ENCODE measurements at places on chromosomes 6 and 20.

DNA sequence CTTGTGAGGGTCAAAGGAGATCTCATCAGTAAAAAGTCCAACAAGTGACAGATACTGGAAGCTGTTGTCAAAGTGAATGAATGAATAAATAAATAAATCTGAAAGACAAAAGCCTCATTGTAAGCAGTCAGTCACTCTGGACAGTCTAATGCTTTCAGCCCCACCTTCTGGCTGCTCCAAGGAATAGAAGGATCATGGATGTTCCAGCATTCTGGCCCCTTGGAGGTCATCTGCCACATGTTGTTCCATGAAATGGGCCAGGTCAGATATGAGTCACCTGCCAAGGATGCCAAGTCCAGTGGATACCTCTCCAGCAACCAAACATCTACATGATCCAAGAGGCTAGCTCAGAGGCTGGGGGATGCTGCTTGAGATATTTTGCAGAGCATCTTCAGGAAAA, 185.6 kb downstream of the BMP7 start:
- no peak for DNase-seq

GRCh38 chr20:41631826-41632225, 13.6 kb upstream of the CHD6 start:
- DNase-seq = no peak

GRCh38 chr20:47796971-47797370, 11.7 kb upstream of the SULF2 start:
- no peak for DNase-seq

- DNase-seq = no peak
Observed at GRCh38 chr6:116176596-116176995, 50.7 kb upstream of the COL10A1 start.

DNA sequence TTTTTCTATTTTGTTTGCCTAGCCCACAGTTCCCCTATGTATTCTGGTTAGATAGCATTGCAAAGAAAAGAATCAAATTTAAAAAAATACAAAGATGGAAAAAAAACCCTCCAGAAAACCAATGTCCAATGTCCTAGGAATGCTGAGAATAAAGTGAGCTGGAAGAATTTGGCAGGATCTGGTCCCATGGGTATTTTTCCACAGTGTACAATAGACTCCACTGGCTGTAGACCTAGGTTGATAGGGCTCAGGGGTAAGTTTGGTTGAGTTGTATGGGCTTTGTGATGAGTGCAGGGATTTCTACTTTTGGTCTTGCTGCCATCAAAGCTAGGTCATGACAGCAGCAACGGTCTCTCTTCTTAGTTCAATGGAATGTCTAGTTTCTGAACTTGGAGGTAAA, 41.5 kb downstream of the SLC22A2 start:
- DNase-seq = no peak

GRCh38 chr20:14991023-14991422, 653.6 kb upstream of the FLRT3 start:
- DNase-seq = no peak

DNA sequence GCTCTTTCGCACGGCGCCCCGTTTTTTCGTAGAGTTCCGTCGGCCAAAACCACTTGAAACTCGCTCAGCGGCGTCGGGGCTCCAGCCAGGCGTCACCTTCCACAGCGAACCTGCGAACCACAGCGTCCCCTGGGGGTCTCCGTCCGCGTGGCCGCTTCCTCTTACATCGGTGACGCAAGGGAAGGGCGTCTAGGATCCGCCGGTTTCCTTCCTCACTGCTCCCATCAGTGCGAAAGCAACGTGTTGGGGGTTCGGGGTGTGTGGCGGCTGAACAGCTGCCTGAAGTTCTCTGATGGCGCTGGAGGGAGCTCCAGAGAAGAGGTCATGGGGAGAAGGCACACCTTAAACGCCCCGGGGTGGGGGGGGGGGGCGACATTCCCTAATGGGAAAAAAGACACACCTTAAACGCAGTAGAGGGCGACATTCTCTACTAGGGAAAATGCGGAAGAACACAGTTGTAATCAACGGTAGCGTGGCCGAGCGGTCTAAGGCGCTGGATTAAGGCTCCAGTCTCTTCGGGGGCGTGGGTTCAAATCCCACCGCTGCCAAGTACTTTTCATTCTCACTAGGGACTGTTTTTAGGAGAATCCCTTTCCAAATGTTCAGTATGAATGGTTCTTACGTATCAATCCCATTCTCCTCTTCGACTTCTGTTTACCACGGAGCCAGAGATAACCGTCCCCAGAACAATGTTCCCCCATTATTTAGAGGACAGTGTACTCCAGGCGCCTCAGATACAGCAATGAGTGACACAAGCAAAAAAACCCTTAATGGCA, 16.4 kb downstream of the ZNF311 start:
- peak; percentile 58 for DNase-seq

- no peak for DNase-seq
Observed at GRCh38 chr6:111339294-111339693, 143.7 kb downstream of the REV3L start.

- no peak for DNase-seq
Observed at GRCh38 chr20:46787991-46788762, 78.7 kb downstream of the SLC2A10 start.

GRCh38 chr20:50138120-50138478, 15.4 kb downstream of the PEDS1 start:
- no peak for DNase-seq

GRCh38 chr6:81049425-81050042, 702.9 kb downstream of the TENT5A start:
- no peak for DNase-seq

- DNase-seq = no peak
Observed at GRCh38 chr6:144341831-144342527, 56.8 kb downstream of the UTRN start.

GRCh38 chr20:7608250-7608649, 332.0 kb downstream of the HAO1 start:
- no peak for DNase-seq

DNA sequence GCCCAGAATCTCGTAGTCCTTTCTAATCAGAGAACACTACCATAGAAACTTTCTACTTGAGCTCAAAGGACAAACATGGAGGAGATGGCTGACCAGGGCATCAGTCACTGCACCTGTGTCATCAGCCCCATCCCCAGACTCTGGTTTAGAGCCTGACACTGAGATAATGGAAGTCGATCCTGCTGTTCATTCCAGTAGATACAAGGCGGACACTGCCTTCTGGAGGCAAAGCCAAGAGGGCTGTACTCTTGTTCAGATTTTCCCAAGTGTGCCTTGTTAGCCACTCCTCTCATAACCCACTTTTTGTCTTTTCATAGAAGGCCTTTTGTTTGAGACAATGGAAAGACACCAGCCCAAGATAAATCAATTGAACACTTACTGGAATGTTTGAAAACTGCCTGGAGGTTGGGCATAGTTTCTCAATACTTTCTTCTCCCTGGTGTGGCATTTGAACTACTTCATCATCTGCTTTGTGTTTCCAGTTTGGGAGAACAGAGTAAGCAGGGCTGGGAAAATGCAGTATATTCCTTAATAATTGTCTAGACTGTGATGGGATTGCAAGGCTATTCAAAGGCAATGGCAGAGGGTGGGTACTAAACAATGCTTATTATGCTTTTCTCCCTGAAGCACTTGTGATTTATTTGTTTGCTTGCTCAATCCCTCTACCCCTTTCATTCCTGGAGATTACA, 99.7 kb downstream of the CLIC5 start:
- no peak for DNase-seq

DNA sequence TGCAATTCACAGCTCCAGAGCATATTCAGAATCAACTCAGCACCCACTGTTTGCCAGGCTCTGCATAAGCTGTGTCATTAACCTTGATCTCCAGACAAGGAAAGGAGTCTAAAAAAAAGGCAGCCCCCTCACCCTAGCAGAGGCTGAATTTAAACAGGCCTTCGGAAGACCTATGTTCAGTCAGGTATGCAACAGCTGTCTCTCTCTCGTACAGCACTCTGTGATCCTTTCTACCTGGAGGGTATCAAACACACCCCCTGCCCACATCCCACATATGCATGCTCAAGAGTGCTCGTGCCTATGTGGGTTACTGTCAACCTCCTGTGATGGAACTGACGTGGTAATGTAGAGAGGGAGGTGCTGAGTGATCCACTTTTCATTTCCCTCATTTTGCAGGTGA, 8.5 kb downstream of the PLAGL2 start:
- DNase-seq = no peak

DNA sequence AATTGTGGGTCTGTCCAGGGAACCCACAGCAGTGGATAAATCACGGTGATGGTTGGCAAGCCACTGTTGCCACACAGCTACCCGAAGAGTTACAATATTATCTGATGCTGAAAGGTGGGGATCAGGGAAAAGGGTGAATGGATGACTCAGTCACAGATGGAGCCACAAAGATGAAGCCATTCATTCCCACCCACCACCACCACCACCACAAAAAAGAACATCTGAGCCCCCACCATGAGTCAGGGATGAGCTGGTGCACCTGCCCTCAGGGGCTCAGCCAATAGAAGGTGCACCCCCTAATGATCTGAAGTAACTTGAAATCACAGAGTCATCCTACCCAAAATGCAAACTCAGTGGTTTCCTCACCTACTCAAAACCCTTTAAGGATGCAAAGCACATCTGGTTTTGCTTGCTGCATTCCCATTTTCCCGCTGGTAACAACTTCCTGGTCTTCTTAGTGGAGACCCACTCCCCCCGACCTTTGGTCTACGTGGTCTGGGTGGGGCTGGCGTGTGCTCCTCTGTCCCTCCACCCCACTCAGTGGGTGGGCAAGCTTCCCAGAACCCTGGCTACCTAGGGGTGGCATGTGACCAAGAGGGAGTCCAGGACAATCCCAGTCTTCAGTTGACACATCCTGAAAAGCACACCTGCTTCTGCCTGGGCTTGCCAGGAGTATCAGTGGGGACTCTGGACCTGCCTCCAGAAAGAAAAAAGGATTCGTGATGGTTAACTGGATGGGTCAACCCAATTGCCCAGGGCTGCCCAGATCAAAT, 125.5 kb downstream of the ANKRD60 start:
- no peak for DNase-seq

DNA sequence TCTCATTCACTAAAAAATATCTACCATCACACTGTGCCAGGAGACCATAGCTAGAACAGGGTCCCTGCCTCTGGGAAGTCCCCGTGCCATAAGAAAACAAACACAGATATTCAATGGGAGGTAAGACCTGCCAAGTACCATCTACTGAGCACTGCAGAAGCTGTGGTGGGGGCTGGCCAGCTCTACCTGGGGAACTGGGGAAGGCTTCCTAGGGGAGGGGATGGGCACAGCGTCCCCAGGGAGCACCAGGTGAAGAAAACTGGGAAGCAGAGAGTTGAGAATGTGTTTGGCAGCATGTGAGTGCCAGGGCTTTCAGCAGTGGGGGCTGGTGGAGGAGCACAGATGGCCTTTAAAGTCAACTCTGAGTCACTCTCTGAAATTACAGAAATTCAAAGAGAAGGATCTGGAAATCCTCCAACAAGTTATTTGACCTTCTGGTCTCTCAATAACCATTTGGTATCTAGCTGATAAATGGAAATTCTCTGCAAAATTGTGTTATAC, 85.2 kb downstream of the SHLD1 start:
- no peak for DNase-seq

DNA sequence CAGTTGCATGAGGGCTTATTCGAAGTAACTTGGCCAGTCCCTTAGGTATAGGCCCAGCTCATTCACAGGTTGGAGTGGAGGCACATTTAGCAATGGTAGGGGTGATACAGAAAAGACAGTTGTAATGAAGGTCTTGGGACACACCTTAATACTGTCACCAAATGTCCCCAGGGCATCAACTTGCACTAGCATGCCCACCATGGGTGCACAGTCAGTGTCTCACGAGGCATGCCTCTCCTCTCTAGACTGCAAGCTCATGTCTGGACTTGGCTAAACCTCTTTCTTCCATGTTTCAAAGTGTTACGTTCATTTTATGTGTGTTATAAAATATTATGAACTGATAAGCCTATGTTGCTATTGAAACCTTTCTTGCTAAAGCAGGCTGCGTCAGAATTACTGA, 124.0 kb upstream of the ECI2 start:
- no peak for DNase-seq

DNA sequence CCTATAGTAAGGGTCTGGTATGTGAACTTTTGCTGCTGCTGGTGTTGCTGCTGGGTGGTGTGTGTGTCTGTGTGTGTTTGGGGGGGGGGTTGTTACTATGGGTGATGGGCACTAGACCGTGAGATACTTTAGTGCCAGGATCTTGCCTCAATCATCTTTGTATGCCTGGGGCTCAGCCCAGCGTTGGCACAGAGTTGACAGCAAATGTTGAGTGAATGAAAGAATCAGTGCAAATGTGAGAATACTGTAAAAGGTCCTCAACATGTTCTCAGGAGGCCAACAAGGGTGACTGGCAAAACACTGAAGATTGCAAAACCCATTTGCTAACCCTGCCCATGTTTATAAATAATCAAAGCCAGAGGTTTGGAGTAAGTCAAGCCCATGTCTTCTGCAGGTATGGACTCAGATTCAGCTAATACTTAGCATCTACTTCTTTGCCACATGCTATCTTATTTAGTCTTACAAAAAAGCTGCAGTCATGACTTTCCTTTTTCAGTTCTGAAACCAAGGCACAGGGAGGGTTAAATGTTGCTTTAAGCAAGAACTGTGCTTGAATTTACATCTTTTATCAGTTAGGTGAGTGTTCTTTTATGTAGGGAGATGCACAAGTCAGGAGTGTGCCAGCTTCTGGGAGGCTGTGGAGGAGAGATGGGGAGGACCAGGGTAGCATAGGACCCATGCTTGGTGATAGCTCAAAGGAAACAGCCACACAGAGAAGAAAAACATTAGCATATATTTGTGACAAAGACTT, 125.3 kb upstream of the SPACA1 start:
- no peak for DNase-seq

DNA sequence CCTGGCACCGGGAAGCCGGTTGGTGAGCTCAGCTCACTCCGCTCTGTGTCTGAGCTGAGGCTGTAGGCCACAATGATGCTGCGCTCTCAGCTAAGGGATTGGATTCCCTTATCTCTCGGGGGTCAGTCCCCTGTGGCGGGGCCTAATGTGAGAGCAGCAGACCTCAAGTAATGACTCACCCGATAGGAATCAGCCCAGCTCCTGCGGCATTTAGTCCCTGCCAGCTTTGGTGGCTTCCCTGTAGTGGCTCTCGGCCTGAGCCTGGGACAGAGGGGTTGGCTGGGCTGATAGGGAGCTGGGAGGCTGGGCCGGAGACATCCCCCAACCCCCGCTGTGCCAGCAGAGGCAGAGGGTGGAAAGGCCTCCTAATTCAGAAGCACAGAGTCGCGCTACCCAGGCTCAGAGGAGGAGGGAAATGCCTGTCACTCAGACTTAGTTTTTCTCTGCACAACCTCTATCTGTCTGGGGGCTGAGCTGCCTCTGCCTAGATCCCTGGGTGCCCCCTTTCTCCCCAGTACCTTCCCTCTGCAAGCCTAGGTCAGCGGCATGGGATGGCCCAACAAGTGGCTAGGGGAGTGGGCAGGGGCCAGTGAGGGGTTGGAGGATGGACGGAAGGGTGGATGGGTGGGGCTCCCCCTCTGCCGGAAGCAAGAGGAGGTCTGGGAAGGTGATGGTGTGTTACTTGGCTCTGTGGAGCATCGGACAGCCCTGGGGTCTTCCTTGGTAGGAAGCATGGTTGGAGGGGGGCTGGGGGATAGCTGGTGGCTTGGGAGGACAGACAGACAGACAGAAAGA, 92.2 kb downstream of the CDH22 start:
- DNase-seq = no peak

- no peak for DNase-seq
Observed at GRCh38 chr6:94362061-94362864, 942.9 kb upstream of the EPHA7 start.
